ENCODE measurements at places on chromosomes 12 and 14.
A peak's percentile ranks its signal among the peaks of the same experiment; 100 is the strongest.

- DNase-seq: no peak
Observed at GRCh38 chr14:71290960-71291466, 383.8 kb downstream of the PCNX1 start.

DNA sequence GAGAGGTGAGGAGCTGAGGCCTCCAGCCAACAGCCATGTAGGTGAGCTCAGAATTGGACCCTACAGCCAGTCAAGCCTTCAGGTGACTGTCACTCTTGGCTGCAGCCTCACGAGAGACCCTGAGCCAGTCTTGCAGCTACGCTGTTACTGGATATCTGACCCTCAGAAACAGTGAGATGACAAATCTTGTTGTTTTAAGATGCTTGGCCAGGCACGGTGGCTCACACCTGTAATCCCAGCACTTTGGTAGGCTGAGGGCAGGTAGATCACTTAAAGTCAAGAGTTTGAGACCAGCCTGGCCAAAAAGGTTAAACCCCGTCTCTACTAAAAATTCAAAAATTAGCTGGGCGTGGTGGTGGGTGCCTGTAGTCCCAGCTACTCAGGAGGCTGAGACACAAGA lies 6.2 kb downstream of the PLEK2 start:
- DNase-seq: no peak

GRCh38 chr14:91229005-91229382 lies 15.5 kb downstream of the GPR68 start:
- no peak for DNase-seq

- no peak for DNase-seq
Observed at GRCh38 chr12:114921781-114922180, 237.8 kb upstream of the TBX3 start.

DNA sequence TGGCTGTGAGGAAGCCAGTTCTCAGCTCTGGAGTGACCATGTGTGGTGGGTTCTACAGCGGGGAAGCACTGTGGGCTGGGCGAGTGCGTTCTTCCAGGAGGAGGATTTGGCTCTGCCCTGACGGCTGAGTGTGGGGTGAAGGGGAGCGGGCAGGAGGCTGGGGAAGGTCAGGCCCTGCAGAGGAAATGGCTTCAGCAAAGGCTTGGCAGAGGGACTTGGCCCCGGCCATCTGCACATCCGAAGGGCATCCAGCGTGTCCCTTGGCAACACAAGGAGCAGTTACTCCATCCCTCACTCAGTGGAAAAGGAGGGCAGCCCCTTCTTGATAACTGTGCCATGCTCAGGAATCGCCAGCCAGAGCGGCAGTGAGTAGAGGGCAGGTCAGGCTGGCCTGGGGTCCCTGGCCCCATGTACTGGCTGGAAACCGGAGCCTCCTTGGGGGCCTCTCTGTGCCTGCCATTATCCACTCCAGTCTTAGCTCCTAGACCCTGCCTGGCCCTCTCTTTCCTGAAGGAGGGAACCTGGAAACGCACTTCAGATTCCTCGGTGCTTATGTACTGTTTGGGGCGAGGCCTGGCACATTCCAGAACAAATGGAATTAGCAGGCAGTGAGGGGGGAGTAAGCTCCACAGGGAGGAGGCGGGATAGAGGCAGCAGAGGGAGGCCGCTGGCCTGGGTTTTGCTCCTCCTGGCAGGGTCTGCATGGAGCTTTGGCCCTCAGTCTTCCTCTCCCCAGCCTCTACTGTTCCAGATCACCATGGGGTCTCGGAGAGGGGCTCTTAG lies 133.6 kb upstream of the NCOR2 start:
- DNase-seq: no peak

GRCh38 chr12:96500693-96501092 lies 11.3 kb downstream of the CFAP54 start:
- DNase-seq: no peak

- DNase-seq: no peak
Observed at GRCh38 chr14:90851327-90852036, 35.3 kb upstream of the TTC7B start.

DNA sequence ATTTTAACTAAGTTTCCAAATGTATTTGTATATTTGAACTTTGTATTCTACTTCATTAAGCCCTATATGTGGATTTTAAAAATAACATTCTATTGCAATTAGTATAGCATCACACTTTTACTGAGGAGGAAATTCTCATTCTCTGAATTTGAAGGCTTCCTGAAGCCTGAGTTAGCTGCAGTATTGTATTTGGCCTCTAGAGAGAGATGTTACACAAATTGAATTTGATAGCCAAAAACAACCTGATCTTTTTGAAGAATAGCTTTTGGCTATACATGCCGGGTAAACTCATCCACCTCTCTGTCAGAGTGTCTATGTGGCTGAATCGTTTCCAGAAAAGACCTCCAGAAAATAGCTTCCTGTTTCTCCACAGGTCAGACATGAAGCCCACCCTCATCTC lies 316.5 kb upstream of the OR4E1 start:
- DNase-seq: no peak

- no peak for DNase-seq
Observed at GRCh38 chr12:43063650-43064049, 474.1 kb upstream of the PRICKLE1 start.

DNA sequence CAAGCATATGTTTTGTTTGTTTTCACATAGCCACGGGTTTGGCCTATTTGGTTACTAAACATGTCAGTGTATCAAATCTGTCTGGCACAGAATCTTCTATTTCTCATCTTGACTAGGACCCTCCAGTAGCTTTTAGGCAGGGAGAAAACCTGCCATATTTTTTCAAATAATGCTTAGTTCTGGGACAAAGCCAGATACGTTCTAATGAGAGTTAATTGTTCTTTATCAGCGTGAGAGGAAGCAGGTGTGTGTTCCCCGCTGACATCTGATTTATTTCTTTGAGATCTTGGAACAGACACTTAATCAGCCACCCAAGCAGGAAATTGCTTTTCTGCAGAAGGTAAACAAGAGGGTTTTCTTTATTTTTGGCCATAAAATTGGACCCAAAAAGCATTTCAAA lies 54.8 kb downstream of the GOLGA5 start:
- no peak for DNase-seq

DNA sequence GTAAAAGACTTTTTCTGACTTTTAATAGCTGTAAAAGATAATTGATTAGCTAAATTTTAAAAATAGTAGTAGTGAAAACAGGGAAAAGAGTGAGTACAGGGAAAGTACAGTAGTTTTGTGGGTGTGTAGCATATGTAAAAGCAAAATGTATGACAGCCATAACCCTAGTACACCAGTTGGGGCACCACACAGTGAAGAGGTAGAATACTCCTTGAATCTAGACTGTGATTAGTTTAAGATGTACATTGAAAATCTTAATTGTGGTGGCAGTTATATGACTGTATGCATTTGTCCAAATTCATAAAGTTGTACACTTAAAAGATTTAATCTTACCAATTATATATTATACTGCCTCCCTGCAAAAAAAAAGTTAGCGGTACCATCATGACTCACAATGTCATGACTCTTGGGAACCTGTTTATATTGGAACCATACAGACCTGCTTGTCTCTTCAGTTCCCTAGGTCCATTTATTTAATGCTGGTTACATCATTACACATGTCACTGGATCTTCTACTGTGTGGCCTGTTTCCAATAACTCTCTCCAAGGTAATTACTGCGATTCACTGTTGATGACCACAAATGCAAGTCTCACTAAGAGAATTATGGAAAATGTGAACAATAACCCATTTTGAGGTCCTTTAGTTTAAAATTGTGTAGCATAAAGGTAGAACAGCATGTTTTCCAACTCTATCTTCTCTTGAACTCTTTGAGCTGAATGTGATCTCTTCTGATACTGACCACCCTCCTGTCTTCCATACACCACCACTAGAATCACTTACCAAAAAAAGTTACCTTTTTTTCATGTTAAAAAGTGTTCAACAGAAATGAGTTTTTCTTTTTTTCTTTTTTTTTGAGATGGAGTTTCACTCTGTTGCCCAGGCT lies 264.2 kb upstream of the AMIGO2 start:
- no peak for DNase-seq

- no peak for DNase-seq
Observed at GRCh38 chr14:37251775-37252174, 54.0 kb downstream of the MIPOL1 start.

DNA sequence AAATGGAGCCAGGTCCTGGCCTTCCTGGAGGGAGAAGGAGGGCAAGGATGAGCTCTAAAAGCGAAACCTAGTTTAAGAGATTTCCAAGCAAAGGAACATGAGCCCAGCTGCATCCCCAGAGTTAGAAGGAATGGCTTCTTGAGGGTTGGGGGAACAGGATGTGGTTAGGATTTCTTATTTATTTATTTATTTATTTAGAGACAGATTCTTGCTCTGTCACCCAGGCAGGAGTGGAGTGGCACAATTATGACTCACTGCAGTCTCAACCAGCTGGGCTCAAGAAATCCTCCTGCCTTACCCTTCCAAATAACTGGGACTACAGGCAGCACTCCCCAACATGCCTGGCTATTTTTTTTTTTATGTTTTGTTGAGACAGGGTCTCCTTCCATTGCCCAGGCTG lies 25.3 kb upstream of the TMEM106C start:
- DNase-seq: no peak

- no peak for DNase-seq
Observed at GRCh38 chr14:94054936-94055335, 26.1 kb downstream of the DDX24 start.

- peak; percentile 49 for DNase-seq
Observed at GRCh38 chr12:4270831-4271716, 2.5 kb upstream of the CCND2 start.

DNA sequence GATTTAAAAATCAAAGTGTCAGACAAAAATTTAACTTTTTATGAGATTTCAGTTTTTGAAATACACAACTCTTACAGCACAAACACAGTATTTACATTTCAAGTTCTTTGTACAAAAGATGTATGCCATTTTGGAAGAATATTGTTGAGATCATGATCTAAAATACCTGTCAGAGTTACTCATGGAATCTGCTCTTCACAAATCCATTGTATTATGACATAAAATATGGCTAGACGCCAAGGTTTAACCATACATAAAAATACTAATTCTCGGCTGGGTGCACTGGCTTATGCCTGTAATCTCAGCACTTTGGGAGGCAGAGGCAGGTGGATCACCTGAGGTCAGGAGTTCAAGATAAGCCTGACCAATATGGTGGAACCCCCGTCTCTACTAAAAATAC lies 6.2 kb upstream of the SYCP3 start:
- DNase-seq: no peak

- DNase-seq: no peak
Observed at GRCh38 chr12:63949902-63950301, 105.4 kb downstream of the SRGAP1 start.

DNA sequence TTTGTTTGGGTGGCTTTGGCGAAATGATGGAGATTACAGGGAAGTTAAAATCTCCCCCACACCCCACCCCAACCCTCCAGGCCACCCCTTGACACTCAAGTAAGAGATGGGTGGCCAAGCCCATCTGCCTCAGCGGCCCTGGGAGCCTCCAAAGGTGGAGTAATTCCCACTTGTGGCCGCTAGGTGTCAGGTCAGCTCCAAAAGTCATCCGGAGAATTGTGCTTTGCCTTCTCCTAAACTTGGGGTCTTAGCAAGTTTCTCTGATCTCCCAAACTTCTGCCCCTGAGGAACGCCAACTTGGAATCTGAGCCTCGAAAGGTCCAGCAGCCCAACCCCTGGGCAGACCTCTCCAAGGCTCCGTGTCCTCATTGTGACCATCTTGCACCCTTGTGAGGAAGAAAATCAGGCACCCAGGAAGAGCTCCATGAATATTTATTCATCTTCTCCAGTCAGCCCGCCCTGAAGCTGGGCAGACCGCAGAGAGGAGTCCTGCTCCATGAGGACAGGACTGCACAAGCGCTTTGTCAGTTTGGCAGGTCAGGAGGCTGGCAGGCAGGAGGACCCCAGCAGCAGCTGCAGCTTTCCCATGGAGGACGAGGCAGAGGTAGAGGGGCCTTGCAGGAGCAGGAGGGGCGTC lies 46.7 kb downstream of the LRRC74A start:
- DNase-seq: peak; percentile 72

DNA sequence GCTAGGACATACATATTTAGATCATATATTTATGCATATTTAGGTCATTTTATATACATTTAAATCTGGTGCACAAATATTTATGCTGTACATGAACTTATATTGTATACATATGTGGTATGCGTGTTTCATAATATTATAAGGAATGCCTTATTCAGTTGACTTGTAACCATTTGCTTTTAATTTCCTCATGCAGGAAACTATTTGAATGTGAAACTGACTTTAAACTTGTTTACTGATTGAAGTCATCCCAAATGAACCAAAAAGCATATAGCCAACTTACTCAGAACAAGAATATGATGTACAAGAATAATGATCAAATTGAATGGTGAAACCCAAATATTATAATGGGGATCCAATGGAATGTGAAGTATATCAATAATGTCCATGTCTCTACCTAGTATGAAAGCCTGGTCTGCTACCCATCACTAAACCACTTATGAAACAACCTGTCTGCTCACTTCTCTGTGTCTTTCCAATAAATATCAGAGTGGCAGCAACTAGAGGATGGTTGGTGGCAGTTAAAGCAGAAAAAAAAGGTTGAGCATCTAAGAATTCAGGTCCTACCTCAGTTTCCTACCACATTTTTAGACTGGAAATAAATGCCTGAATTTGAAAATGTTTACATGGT lies 38.3 kb downstream of the RPS6KA5 start:
- DNase-seq: no peak

GRCh38 chr14:70909733-70910614 lies 2.7 kb downstream of the PCNX1 start:
- no peak for DNase-seq

GRCh38 chr12:41932470-41932991 lies 212.1 kb downstream of the GXYLT1 start:
- DNase-seq: peak; percentile 63

GRCh38 chr12:26777236-26777635 lies 55.8 kb downstream of the ITPR2 start:
- DNase-seq: no peak

GRCh38 chr12:27645671-27646070 lies 50.6 kb upstream of the REP15 start:
- no peak for DNase-seq

GRCh38 chr12:24899503-24900075 lies 49.3 kb downstream of the BCAT1 start:
- DNase-seq: no peak

GRCh38 chr12:72296389-72296788 lies 24.2 kb downstream of the TRHDE start:
- DNase-seq: no peak

DNA sequence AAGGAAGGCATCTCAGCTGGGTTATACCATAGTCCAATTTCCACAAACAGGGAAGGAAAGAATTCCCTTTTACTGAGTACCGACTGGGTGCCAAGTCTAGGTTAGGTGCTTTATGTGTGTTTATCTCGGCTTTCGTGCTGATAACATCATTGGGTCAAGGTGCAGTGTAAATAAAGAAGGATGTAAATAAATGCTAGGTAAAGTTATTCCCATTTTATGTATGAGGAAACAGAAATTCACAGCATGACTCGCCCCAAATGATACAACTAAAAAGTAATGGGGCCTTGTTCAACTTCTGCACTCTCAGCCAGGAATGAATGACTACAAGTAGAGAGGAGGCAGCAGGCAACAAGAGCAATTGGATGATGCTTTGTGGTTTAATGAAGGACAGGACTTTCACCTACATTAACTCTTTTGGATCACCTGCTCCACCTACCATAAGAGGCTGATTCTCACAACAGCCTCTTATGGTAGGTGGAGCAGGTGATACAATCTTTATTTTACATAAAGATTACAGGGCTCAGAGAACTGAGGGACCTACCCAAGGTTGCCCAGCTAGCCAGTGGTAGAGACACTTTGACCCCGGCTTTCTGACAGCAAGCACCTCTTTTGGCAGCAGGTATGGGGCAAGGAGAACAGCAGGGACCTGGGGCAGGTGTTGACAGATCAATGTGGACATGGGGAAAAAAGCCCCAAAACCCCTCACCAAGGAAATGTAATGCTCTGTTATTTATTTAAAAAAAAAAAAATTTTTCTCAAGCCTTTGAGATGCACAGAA lies 213.4 kb upstream of the NUDT4 start:
- DNase-seq: no peak

GRCh38 chr14:101595349-101595748 lies 34.1 kb downstream of the DIO3 start:
- DNase-seq: peak; percentile 6

Data from ovary (tissue), 10 donors.